ENCODE measurements at places on chromosomes 2 and 18.

DNA sequence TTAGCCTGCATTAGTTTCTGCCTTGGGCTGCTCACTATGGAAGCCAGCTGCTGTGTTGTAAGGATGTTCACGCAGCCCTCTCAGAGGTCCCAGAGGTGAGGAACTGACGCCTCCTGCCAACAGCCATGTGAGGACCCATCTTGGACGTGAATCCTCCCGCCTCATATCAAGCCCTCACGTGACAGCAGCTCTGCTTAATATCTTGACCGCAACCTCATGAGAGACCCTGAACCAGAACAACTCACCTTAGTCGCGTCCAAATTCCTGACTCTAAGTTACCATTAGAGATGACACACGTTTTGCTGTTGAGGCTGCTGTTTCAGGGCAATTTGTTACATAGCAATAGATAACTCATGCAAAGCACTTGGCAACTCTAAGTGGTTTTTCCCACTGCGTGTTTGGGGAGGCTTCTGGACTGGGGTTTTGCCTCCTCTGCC is 97.7 kb downstream of the TMEM17 start:
- DNase-seq: no peak

DNA sequence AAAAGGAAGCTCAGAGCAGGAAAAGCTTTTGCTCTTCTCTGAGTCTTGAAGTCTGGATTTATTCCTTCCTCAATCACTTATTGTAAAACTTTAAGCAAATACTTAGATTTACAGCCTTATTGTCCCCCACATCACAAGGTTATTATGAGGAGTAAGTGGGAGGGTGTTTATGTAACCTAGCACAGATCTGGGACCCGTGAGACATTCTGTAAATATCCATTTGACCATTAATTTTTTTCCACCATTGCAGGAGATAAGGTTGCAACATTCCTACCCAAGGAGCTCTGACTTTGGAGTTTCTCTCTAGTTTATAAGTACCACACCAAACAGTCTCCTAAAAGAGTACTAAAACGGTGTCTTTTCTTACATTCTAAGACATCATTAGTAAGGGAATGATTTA is 52.1 kb upstream of the CTIF start:
- DNase-seq: peak; percentile 62

- no peak for DNase-seq
Measured at GRCh38 chr2:188102881-188103280, 188.8 kb upstream of the GULP1 start.

- no peak for DNase-seq
Measured at GRCh38 chr18:8724452-8724851, 19.1 kb downstream of the MTCL1 start.

DNA sequence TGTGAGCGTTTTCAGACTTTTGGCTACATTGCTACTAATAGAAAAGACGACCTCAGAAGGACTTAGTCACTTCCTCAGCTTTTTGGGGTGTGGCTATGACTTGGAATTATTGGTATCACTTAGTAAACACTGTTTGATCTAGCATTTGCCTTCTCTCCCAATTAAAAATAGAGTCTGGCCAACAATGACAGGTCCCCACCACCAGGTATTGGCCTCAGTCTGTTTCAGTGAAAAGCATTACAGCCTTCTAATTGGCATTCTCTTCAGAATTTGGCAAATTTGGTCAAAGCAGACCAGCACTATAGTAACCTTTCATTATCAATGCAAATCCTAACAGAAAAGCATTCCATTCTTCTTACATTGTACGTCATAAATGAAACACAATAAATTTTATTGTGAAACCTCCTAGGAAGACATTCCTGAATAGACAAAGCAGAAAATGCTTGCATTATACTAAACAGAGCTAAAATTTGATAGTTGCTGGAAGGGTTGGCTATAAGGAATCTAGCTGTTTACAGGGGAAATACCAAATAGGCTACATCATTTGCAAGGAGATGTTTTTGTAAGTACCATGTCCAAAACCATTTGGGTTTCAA is 613.9 kb downstream of the IRS1 start:
- peak; percentile 22 for DNase-seq

DNA sequence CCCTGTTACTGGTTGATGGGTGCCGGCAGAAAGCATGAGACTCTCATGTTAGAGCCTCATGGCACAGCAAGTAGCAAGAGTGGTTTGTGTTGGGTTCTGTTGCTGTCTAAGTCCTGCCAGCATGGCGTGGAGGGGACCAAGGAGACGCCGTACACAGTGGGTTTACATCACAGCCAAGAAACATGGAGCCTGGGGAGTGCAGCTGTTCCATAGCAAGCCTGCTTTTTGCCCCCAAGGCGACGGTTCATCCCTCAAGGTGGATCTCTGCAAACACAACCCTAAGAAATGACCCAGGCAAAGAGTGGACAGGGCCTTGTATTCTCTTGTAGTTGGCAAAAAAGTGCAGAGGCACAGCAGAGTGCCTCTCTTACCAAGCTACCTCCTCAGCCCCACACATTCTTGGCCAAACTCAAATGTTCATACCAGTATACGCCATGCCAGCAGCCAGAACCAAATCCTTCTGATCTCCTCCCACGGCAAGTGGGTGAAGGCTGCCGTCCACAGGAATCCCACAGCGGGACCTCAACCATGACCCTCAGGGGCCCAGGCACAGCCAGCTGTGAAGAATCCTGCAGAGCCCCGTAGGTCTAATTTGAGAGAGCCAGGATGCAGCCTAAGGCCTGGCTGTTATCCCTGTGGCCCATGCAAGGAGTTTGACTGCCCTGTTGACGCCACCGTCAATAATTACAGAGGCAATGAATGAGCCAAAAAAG is 19.0 kb downstream of the SNED1 start:
- DNase-seq: no peak

DNA sequence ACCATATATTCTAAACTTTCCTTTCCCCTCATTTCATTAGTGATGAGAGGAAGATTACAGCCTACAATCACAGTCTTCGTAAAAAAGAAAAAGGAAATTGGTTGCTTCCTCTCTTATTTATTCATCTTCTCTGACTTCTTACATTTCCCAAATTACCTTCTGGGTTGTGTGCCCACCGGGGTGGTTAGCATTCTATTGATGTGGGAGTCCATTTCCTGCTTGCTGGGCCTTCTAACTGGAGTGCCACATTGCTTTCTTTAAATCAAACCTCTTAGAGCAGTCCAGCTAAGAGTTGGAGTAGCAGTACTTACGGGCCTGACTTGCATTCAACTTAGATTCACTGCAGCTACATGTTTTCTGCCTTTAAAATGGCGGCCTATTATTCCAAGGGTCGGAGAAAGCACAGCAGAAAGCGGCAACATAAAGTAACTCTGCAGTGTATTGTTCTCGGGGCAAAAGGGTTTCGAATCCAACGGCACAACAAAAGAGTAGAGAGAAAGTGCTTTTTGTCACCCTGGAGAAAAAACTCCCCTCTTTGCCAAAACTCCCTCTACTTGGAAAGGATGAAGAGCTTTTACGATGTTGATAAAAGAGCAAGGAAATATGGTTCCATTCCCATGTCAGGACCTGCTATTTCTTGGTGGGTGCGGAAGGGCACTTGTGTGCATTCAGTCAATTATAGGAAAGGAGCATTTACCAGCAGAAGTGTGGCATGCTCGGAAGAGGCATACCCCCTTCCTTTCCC is 110.6 kb upstream of the DLX2 start:
- no peak for DNase-seq

DNA sequence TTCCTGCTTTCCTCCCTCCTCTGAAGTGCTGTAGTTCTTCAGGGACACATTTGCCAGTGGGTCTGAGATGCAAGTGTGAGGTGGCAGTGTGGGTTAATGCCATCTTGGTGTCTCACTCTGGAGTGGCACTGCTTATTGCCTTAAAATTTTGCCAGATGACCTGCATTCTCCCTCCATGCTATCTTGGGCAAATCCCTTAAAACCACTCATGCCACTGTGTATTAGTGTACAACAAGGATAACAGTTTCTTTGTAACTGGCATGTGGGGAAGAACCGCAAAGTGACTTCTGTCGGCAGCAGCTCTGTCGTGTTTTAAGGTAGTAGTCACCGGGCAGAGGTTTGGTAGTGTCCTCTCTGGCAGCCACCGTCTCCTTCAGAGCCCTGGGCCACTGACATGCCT is 124.2 kb downstream of the NEDD4L start:
- DNase-seq: no peak

GRCh38 chr2:98805412-98806171 is 74.7 kb upstream of the MGAT4A start:
- DNase-seq: no peak

- no peak for DNase-seq
Measured at GRCh38 chr2:191176801-191177438, 26.1 kb upstream of the STAT4 start.

GRCh38 chr2:56613920-56614319 is 430.1 kb downstream of the CCDC85A start:
- DNase-seq: no peak

DNA sequence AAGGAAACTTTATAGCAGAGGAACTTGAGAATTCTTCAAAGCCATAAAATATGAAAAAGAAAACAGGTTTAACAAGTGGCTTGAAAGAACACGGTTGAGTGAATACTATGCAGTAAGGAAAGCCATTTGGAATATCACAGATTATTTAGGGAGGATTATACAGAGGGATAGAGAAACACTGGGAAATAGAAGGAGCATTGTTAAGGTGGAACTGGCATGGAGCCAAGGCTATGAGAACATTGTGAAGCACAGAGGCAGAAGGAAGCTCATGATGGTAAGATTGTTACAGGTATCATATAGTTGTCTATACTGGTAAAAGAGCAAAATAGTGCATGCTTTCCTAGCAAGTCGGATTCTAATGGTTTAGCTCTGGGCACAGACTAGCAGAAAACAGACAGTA is 87.1 kb downstream of the SS18 start:
- no peak for DNase-seq

DNA sequence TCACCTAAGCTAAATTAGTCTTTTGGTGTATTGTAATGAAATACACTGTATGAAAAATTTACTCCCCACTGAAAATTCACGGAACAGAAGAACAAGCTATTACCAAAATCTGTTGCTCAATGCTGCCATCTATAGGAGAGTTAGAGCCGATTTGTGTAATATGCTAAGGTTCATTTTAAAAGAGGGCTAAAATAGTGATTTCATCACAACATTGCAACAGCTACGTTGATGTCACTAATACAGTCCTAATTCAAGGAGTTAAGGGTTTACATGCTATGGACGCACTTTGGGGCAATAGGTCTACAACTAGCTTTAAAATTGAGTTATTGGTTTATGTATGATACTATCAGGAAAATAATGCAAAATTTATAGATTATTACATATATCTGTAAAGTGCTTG is 3.0 kb upstream of the IRS1 start:
- DNase-seq: peak; percentile 75

- no peak for DNase-seq
Measured at GRCh38 chr2:39335930-39336329, 92.2 kb upstream of the CDKL4 start.

DNA sequence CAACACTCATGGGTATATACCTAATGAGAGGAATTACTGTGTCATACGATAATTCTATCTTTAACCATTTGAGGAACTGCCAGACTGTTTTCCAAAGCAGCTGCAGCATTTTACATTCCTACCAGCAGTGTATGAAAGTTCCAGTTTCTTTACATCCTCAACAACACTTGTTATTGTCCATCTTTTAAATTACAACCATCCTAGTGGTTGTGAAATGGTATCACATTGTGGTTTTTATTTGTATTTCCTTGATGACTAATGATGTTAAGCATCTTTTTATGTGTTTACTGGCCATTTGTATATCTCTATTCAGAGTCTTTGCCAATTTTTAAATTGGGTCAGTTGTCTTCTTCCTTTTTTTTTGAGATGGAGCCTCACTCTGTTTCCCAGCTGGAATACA is 4.0 kb upstream of the CKAP2L start:
- DNase-seq: no peak

- no peak for DNase-seq
Measured at GRCh38 chr18:24545651-24546050, 85.2 kb downstream of the HRH4 start.

- DNase-seq: no peak
Measured at GRCh38 chr18:39843546-39843945, 2111.5 kb upstream of the PIK3C3 start.

DNA sequence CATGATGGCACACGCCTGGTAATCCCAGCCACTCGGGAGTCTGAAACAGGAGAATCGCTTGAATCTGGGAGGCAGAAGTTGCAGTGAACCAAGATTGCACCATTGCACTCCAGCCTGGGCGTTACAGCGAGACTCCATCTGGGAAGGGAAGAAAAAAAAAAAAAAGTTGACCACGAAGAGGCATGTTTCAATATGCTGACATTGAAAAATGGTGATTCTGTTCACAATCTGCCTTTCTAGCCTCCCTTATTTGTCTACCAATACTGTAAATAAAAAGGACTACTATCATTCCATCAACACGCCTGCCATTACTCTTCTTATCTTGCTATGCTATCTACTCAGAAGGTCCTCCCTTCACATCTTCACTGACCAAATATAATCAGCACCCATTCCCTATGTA is 18.4 kb downstream of the GFPT1 start:
- DNase-seq: no peak

- DNase-seq: peak; percentile 42
Measured at GRCh38 chr2:37344453-37345361, at the start of gene QPCT. Gene QPCT, plus strand, starts transcription at chr2:37344630. Its CDS starts 102 bp downstream, at chr2:37344732.

- DNase-seq: peak; percentile 30
Measured at GRCh38 chr2:37464067-37464466, 119.6 kb downstream of the QPCT start.

- DNase-seq: no peak
Measured at GRCh38 chr2:235851828-235852525, 316.2 kb downstream of the GBX2 start.

GRCh38 chr2:159892990-159893810 is 95.2 kb upstream of the CD302 start:
- DNase-seq: no peak

GRCh38 chr18:67916097-67916496 is 399.6 kb upstream of the DSEL start:
- no peak for DNase-seq

GRCh38 chr18:79955302-79956075 is 4.0 kb upstream of the SLC66A2 start:
- DNase-seq: no peak

DNA sequence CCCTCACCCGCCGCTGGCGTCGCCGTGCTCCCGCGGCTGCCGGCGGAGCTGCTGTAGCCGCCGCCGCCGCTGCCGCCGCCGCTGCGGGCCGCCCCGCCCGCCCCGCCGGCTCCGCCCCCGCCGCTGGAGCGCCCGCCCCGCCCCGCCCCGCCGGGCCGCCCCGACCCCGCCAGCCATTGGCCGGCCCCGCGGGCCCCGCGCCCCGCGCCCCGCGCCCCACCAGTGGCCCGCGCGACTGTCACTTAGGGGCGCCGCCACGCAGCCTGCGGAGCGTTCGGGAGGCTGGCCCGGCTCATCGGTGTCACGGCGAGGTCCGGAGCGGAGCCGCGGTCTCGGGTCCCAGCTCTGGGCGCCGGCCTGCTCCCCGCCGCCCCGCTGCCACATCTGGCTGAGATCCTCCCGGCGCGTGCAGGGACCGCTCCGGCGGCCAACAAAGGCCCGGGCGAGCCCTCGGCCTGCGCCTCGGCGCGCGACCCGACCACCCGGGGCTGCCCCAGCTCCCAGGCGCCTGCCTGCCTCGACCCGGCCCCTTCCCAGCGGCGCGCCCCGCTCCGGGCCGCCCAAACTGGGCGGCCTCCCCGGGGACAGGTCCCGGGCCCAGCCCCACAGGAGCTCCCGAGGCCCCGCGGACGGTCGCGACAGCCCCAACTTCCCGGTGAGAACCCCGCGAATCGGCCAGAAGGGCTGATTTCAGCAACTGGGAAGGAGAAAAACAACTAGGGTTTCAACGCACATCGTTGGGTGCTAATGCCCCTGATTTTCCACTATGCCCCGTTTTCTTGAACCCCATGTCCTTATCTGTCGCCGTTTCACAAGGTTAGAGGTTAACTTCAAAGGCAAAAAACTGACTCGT is at the start of gene MGAT4A:
MGAT4A (minus strand) TSS at position 92 of the 853 bp plus-strand sequence. CDS start 4,800 bp downstream, outside the sequence.
- DNase-seq: no peak

GRCh38 chr2:216882876-216883275 is 23.0 kb upstream of the TNP1 start:
- DNase-seq: no peak

GRCh38 chr2:16105669-16106281 is 165.4 kb downstream of the MYCN start:
- DNase-seq: no peak
